ENCODE measurements at places on chromosomes 4 and X.

GRCh38 chr4:89486042-89486441, 178.4 kb upstream of the GPRIN3 start:
- peak; percentile 14 for DNase-seq

- no peak for DNase-seq
Observed at GRCh38 chrX:150536455-150537116, 31.8 kb upstream of the MTM1 start.

DNA sequence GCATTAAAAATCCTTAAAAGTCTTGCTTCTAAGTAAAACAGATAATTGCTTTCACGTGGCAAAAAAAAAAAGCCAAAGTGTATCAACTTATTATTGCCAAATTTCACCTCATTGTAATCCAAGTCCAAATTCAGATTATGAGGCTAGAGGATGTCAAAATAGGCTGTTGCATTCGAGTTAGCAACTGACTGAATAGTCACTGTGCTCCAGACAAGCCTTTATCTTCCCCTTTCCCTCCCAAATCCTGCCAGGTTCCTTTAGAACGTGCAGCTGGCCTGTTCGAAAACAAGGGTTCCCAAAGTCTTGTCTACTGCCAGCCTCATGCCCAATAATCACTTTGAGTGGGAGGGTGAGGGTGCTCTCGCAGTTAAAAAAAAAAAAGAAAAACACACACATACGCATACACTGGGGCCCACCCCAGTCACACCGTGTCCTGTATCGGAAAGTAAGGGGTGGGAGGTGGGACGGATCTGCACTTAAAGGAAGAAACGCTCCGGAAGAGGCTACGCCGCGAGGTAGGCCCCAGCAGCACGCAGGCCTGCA, 603 bp downstream of the MAD2L1 start:
- DNase-seq, result no peak

DNA sequence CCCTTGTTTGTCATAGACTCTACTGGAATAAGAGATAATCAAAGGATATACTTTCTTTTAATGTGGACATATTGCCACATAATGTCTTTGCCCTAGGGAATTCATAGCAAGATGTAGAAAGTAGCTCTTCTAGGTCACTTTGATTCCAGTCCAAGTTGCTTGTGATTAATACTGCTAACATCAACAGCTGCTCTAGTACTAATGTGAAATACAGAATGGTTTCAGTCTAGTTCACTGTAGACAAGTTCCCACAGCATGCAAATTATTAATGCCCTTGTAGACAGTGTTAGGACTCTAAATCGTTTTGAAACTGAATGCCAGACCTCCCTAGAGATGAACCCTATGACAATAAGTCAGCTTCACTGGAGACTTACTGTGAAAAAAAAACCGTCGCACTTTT, 494.6 kb upstream of the ATOH1 start:
- DNase-seq, result no peak

DNA sequence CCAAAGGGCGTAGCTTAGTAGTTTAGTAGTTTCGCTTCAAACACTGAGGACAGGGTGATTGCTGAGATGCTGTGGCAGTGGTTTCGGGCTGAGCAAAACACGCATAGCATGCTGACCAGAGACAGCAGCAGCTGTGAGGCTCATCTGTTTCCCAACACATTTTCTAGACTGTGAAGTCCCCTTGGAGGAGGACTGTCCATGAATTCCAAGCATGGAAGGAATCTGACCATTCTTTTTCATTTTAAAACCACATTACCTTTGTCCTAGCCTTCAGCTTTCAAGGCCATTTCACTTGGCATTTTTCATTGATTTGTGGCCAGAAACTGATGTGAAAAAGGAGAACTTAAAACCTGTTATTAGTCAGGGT, 240.9 kb downstream of the PALLD start:
- no peak for DNase-seq

GRCh38 chrX:29561417-29561816, 653.9 kb upstream of the MAGEB2 start:
- DNase-seq, result no peak

- no peak for DNase-seq
Observed at GRCh38 chr4:6668391-6668790, 25.3 kb upstream of the S100P start.

DNA sequence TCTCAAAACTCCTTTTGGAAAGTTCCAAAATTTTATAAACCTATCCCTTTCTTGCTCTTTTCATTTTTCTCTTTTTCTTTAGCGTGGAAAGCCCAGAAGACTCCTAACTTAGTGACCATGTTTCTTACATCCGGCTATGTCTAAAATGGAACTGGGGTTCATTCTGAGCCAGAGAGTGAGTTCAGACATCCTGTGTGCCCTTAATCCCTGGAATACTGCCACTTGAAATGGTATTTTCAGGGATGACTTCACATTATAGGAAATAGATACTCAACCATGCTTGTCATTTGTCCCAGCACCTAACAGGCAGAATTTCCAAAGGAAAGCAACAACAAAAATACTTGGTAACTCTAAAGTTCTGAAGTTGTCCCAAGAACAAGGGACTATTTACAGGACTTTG, 379.6 kb downstream of the ARHGAP24 start:
- DNase-seq, result no peak

DNA sequence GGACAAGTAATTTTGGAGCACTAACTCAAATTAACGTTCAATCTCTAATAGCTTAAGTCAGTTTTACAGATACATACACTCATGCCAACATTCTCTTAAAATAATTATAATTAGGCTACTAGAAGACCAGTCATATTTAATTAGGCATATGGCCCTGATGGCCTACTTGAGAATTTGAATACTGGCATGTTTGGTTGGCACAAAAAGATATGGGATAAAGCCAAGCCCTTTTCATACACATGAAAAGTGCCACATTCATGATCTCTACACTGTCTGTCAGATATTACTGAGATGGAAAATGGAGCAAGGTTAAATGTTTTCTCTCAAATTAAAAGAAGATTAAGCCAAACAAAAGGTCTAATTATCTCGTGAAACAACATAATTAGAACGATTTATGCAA, 1091.0 kb downstream of the C4orf33 start:
- no peak for DNase-seq

DNA sequence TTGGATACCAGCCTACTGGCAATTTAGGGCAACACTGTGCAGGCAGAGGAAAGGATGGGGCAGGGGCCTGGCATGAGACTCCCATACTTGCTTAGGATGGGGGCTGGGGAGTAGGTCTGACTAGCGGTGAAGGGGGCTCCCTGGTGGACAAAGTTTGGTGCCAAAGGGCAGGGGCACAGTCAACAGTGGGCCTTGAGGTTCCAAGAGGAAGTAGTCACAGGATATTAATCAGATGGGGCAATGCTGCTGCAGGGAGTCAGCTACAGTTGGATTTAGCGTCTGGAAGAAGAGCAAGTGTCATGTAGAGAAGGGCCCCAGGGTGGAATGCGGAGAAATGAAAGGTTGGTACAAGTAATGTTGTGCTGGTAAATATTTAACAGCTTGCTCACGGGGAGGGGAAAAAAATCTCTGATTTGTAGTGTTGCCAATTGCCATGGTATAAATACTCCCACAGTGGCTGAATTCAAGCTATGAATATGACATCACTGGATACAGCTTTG, 139.4 kb downstream of the PJA1 start:
- peak; percentile 89 for DNase-seq

- DNase-seq, result no peak
Observed at GRCh38 chrX:105723966-105724735, 98.2 kb upstream of the NRK start.

DNA sequence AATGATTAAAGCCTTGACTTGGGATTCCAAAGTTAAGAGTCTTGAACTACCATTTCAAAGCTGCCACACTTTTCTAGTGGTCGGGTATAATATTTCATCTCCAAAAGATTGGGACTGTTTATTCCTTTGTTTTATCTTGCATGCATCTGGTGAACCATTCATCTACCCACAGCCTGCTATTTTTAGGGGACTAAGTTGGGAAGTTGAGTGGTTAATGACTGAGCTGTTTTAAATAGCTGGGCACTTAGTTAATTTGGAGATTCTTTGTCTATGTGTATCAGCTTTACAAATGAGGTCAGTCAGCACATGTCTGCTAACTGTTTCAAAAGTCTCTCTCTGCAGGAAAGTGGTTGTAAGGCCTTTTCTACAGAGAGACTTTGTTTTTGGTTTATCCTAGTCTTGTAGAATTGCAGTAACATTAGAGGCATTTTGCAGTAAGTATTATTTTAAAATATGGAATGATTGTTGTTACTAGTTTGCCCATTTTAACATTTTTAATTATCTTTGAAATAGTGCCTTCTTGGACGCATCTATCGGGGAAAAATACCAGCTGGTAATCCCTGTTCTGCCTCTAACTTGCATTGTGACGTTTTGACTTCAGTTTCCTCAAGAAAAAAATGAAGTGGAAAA, 8.2 kb downstream of the BMP2K start:
- DNase-seq, result no peak

GRCh38 chr4:10526429-10527222, 69.4 kb upstream of the ZNF518B start:
- no peak for DNase-seq

DNA sequence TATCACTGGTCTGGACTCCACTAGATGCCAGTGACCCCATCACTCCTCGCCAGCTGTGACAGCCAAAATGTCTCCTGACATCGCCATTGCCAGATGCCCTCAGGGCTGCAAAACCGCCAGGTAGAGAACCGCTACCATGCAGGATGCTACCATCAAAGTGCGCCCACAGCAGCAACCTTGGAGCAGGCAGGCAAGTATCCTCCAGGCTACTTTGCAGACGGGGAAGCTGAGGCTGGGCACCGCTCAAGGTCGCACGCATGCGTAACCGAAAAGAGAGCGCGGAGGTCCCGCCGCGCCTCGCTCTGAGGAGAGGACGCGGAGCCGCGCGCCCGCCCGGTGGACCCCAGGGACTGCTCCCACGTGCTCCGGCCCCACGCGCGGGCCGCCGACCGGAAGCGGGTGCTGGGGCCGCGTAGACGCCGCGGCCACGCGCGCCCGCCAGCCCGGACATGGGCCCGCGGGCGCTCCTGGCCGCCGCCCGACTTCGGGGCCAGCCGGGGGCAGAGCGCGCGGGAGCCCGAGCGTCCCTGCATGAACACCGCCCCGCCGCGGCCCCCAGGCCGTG, at the start of gene STS:
Gene STS, plus strand, starts transcription at position 300 of the 565 bp plus-strand sequence. CDS start 105,488 bp downstream, outside the sequence.
- peak; percentile 1 for DNase-seq

- no peak for DNase-seq
Observed at GRCh38 chrX:138995458-138995857, 283.9 kb upstream of the FGF13 start.

- peak; percentile 45 for DNase-seq
Observed at GRCh38 chrX:105658136-105658535, 164.2 kb upstream of the NRK start.

DNA sequence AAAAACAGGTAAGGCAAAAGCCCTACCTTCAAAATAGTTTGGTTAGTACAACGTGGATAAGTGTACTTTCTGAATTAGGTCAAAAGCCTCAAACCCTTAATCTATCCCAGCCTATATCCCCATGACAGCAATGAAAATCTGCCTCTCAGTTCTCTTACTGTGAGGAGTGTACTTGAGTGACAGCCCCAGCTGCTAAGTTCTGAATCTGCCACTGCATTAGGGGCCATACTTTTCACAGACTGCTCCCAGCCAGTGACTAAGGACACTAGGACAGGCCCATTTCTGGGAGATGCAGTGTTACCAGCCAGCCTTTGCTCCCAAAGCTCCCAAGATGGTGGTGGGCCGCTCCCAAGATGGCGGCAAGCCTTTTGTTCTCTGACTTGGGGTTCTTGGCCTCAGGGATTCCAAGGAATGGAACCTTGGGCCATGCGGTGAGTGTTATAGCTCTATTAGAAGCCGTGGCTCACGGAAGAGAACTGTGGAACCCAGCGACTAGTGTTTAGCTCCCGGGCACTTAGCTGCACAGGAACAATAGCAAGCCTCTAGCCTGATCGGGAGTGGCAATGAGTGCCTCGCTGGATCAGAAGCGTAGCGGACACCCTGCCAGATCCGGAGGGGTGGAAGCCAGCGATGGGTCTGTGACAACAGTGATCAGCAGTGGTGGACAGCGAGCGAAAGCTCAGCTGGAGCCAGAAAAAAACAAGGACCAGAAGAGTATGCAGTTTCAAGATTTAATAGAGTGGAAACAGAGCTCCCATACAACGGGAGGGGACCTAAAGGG, 175.6 kb upstream of the NRK start:
- no peak for DNase-seq

- DNase-seq, result no peak
Observed at GRCh38 chrX:151801980-151802379, 67.4 kb downstream of the CNGA2 start.

GRCh38 chr4:185165605-185166063, 22.6 kb downstream of the SLC25A4 start:
- DNase-seq, result peak; percentile 34

Data from NCI-H226 (cell line).